ENCODE measurements at places on chromosomes 2 and 18. TPM values are rescaled to one million over a fixed set of nuclear protein-coding genes. Genes with fewer than 3 reads are reported as not detected.

Gene CROCC2
- not detected for total RNA-seq

Gene FABP1
- not detected for total RNA-seq

Gene POLR1B
- 21.7 TPM for total RNA-seq

Gene ACTR1B
- 43.8 TPM for total RNA-seq

Gene AFF3
- total RNA-seq: 0.02 TPM

Gene TMEM198
- 0.62 TPM for total RNA-seq

Gene HAUS1
- total RNA-seq: 35.1 TPM

Gene PID1
- 4.1 TPM for total RNA-seq

Gene RGPD8
- 3.1 TPM for total RNA-seq

Gene GCG
- total RNA-seq: not detected

Gene ELOA2
- not detected for total RNA-seq

Data from A549 treated with AZD2906 at 1 μM for 4 hours (cell line).